ENCODE measurements at places on chromosomes 2 and 18.

DNA sequence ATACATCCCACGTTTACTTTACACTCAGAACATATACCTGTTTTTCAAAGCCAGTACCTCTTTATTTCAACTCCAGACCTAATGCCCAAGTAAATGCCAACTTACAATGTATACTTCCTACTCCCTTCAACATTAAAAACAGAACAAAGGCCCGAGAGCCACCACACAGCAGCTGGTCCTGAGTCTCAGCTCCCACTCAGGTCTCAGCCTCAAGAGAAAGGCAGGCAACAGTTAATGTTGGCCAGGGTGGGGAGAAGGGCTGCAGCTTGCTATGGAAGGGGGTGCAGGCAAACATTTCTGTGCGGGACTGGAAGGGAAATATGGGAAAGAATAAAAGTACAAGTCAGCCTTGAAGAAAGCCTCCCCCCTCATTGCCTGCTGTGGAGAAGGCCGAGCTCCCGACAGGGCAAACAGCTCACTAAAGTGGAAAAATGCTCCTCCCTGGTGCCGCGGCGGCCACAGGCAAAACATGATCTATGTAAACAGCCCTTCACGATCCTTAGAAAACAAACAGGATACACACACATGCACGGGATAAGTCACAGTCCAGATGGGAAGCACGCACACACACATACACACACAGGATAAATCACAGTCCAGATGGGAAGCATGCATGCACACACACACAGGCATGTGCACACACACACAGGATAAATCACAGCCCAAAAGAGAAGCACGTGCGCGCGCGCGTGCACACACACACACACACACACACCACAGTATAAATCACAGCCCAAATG is 67.4 kb downstream of the ADNP2 start:
- DNase-seq, result no peak

GRCh38 chr2:236284208-236284607 is 20.0 kb upstream of the ASB18 start:
- DNase-seq, result no peak

- no peak for DNase-seq
These were observed 37.6 kb upstream of the BAZ2B start for GRCh38 chr2:159653962-159654361.

DNA sequence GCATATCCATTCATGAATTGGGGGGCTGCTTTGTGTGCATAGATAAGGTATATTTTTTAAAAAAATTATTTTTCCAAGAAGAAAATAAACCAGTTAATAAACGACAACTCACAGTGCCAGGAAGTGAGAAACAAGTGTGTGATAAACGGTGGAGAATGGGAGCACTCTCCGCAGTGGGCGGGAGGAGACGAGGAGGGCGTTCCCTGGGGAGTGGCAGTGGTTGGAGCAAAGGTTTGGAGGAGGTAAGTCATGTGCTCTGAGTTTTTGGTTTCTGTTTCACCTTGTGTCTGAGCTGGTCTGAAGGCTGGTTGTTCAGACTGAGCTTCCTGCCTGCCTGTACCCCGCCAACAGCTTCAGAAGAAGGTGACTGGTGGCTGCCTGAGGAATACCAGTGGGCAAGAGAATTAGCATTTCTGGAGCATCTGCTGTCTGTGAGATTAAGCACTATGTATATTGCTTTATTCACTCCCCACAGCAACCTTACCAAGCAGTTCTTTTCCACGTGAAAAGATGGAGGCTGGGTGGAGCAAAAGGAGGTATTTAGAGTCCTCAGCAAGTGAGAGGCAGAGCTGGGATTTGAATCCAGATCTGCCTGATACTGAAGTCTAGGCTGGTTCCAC is 27.0 kb upstream of the CASP8 start:
- DNase-seq, result peak; percentile 85

DNA sequence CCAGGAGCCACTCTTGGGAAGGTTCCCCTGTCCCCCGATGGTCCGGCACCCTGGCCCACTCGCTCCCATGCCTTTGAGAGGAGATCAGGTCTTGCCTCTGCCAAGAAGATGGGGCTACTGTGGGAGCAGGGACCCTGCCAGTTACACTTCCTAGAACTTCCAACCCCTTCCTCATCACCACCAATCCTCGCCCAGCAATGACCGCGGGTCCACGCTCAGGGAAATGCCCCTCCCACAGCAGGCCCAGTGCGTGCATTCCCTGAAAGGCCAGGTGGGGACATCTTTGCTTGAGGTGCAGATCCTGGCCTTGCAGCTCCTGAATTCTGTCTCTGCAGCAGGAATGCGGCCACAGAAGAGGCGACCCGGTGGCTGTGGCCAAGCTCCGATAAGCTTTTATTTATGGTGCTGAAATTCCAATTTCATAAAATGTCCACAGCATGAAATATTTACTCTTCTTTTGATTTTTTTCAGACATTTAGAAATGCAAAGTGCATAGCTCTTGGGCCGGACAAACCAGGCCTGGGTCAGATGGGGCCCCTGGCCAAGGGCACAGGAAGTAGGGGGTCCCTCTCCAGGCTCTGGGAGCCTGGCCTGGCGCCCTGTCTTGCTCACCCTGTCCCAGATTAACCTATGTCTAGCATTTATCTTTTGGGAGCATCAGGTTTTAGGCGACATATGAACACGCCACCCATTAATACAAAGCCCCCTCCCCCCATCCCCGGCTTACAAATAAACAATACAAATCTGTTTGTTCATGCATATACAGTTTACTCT is 29.8 kb downstream of the PXDN start:
- DNase-seq, result no peak

GRCh38 chr2:138023298-138023697 is 59.0 kb downstream of the HNMT start:
- no peak for DNase-seq

DNA sequence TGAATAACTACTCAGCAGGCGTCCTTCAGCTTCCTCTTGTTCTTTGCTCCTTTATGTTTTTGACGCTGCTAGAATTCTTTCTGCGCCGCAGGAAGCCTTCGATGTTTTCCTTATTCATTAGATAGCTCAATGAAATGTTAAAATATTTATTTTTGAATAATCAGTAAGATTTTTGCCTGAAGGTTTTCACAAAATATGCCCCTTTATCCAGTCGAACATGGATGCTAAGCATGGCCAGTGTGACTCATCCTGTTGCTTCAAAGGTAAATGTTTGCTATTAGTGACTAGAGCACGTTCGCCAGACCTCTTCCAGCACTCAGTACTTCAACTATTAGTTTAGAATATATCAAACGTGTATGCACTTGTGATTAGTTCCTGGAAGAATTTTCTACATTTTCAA is 7.6 kb upstream of the MEIS1 start:
- no peak for DNase-seq

DNA sequence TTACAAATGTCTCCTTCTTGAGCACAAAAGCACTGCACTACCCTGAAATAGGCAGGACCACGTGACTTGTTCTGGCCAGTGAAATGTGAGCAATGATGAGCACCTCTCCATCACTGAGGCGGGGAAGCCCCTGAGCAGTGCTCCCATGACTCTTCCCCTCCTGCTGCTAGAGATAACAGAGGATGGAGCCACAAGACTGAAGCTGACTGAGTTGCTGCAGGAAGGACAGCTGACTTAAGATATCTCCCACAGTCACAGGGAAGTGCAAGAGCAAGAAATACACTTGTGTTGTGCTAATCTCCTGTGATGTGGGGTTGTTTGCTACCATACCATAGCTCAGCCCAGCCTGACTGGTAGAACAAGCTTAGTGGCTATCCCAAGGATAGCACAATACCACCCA is 38.7 kb downstream of the STK39 start:
- DNase-seq, result no peak

DNA sequence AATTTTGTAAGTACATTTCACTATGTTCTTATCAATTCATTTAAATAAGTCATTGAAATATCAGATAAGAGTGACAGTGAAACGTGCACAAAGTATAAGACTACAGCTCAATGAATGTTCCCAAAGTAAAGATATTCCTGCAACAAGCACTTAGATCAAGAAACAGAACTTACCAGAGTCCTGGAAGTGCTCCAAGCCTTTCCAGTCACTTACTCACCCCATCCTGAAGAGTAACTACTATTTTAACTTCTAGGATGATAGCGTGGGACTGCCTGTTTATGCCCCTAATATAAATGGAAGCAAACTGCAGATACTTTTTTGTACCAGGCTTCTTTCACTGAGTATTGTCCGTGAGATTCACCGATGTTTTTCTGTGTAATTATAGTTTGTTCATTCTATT is 768.9 kb downstream of the SLC4A3 start:
- DNase-seq, result no peak

- no peak for DNase-seq
These were observed 18.9 kb downstream of the LTBP1 start for GRCh38 chr2:32965523-32966171.

GRCh38 chr2:200185628-200186000 is 120.9 kb upstream of the SPATS2L start:
- DNase-seq, result no peak

- no peak for DNase-seq
These were observed 296.9 kb upstream of the CDH19 start for GRCh38 chr18:66900837-66901236.

- DNase-seq, result no peak
These were observed 85.7 kb downstream of the PAX3 start for GRCh38 chr2:222213049-222213448.

- no peak for DNase-seq
These were observed 3.9 kb downstream of the LRRTM4 start for GRCh38 chr2:77518311-77518710.

- no peak for DNase-seq
These were observed 893.5 kb downstream of the SUCLG1 start for GRCh38 chr2:83565626-83566025.

- no peak for DNase-seq
These were observed 71.7 kb downstream of the TPGS2 start for GRCh38 chr18:36757081-36757480.

GRCh38 chr2:20634507-20635112 is 16.3 kb downstream of the HS1BP3 start:
- no peak for DNase-seq

- no peak for DNase-seq
These were observed 24.9 kb downstream of the TET3 start for GRCh38 chr2:74009577-74009976.

- no peak for DNase-seq
These were observed 93.2 kb downstream of the CACNB4 start for GRCh38 chr2:152005607-152006006.

GRCh38 chr2:119704670-119705120 is 25.7 kb downstream of the TMEM177 start:
- DNase-seq, result no peak

- peak; percentile 93 for DNase-seq
These were observed 249.9 kb upstream of the RBBP8 start for GRCh38 chr18:22683196-22683676.
